ENCODE measurements at places on chromosomes 5 and 9.
A peak's percentile ranks its signal among the peaks of the same experiment; 100 is the strongest.

DNA sequence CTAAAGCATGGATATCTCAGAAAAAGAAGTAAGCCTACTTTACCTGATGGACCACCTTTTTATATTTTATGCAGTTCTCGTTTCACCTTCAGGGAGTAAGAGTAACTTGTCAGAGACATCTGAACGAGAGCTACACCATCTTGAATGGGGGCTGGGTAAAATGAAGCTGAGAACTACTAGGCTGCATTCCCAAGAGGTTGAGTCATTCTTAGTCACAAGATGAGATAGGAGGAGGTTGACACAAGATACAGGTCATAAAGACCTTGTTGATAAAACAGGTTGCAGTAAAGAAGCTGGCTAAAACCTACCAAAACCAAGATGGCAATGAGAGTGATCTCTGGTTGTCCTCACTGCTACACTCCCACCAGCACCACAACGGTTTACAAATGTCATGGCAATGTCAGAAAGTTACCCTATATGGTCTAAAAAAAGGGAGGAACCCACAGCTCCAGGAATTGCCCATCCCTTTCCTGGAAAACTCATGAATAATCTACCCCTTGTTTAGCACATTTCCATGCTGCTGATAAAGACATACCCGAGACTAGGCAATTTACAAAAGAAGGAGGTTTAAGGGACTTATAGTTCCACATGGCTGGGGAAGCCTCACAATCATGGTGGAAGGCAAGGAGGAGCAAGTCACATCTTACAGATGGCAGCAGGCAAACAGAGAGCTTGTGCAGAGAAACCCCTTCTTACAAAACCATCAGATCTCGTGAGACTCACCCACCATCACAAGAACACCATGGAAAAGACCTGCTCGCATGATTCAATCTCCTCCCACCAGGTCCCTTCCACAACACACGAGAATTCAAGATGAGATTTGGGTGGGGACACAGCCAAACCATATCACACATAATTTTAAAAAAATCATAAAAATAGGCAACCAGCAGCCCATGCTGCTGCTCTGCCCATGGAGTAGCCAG is 62.5 kb downstream of the GIN1 start:
- DNase-seq: no peak

- peak; percentile 63 for DNase-seq
Measured at GRCh38 chr5:77437194-77437593, 54.9 kb downstream of the WDR41 start.

- peak; percentile 55 for DNase-seq
Measured at GRCh38 chr9:6645355-6646292, at the start of gene GLDC. TSS of gene GLDC (minus strand) at chr9:6645729. CDS start at chr9:6645499, 230 bp downstream.

GRCh38 chr9:91994422-91994821 is 44.4 kb upstream of the ROR2 start:
- no peak for DNase-seq

DNA sequence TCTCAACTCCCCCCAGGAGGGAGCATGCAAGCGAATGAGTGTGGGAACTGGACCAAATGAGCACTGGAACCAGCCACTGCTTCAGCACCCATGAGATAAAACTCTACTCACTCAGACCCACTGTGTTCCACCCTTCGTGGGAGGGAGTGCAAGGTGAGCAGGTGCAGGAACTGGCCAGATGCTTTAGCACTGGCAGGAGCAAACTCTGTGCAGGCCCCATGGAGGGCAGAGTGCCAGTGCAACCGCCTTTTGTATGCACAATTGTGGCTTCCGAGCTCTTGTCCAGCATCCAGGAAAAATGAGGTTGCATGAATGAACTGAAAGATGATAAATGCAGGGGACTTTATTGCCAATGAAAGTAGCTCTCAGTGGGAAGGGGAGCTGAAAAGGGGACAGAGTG is 67.4 kb upstream of the CCDC112 start:
- no peak for DNase-seq

DNA sequence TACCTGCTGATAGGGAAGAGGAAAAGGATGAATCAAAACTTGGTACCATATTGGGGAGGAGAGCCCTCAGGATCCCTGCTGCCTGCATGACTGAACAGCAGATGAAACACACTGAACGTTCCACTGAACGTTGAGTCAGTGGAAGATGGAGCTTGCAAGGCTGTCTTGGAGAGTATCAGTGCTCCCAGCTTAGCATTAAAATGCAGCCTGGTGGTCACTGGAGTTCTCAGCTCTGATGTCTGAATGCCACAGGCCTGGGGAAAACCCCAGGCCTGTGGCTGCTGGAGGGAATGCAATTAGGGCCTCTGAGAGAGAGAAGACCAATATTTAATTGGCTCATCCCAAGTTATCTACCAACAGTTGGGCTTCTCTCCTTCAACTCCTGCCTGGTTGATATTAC is 54.5 kb downstream of the PDE4D start:
- DNase-seq: no peak

- DNase-seq: no peak
Measured at GRCh38 chr5:57482671-57483106, at the start of gene ACTBL2. TSS of gene ACTBL2 (minus strand) at chr5:57482811. CDS start at chr5:57482707, 104 bp downstream.

GRCh38 chr5:126376443-126376842 is 46.8 kb upstream of the GRAMD2B start:
- no peak for DNase-seq

- no peak for DNase-seq
Measured at GRCh38 chr5:144390133-144390532, 219.5 kb downstream of the KCTD16 start.

GRCh38 chr5:31023105-31023504 is 170.4 kb upstream of the CDH6 start:
- no peak for DNase-seq

GRCh38 chr5:107021575-107021974 is 649.2 kb downstream of the EFNA5 start:
- no peak for DNase-seq

DNA sequence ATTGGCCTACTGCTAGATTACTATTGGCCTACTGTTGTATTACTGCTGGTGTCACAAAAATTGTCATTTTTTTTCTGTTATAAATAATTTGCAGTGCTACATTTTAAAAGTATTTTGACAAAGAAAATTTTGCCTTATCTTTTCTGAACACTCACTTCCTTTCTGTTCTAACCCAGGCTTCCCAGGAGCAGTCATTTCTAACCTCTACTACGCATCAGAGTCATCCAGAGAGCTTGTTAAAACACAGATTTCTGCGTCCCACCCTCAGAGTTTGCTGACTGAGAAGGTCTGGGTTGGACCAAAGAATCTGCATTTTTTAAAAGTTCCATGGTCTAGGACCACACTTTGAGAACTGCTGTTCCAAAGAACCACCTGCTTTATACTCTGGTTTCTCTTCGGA is 306.1 kb downstream of the GLIS3 start:
- DNase-seq: no peak

- DNase-seq: no peak
Measured at GRCh38 chr9:132443951-132444607, 34.1 kb downstream of the CFAP77 start.

GRCh38 chr5:122311497-122311960 is 508 bp upstream of the SNCAIP start:
- no peak for DNase-seq

DNA sequence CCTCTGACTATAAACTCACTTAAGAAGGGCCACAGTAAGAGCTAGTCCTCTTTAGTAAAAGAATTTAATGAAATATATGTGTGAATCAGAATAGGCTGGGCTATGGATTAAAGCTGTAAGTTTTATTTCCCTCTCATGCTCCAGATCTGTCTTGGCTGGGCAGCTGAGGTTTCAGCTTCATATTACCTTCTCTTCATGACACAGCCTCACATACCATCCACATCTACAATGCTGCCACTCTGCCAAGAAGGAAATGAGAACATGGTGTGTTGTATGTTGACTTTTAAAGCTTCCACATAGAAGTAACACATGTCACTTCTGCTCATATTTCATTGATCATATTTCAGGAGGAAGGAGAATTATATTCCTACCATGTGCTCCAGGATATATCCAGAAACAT is 776.0 kb upstream of the ACO1 start:
- DNase-seq: no peak

DNA sequence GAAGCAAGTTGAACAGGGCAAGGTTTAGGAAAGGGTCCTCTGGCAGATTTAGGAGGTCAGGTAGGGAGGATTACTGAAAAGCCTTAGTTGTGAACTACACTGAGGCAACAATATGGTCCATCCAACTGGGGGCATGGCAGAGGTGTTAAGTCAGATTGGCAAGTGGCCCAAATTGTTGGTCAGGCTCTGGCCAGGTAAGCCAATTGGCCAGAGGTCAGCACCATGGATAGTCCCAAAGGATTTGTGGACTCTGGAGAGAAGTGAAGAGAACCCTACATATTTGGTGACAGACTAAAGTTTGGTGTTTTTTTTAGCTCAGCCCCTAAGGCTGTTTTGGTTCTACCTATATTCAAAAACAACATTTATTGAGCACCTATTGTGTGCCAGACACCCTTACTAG is 39.1 kb upstream of the RASGRF2 start:
- DNase-seq: no peak
